ENCODE measurements at places on chromosomes 11 and 22. TPM values are rescaled to one million over a fixed set of nuclear protein-coding genes. Genes with fewer than 3 reads are reported as not detected.

MS4A15 gene
- total RNA-seq: not detected

CD3G gene
- total RNA-seq: not detected

PHETA2 gene
- not detected for total RNA-seq

PLAAT2 gene
- total RNA-seq: not detected

DNA sequence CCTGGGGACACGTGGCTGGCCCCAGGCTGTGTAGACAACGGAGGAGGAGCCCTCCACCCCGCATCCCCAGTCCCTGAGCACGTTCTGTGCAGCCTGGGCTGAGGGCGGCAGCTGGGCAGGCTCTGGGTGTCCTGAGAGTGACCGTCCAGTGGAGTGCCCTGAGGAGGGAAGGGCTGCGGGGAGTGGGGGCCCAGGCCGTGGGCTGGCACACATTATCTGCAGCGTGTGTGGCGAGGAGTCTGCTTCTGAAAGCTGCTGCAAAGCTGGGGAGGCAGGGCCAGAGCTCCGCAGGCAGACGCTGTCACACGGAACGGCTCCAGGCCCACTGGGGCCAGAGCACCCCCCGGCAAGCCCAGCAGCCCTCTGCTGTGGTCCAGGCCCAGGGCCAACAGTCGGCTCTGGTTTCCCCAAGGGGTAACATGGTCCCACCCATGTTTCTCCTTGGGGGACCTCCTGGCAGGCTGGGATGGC is 835 bp upstream of the ANO9 start:
- peaks cover 16% of the 10 kb centered on the region for H3K4me1 ChIP-seq
- no peaks in the 10 kb centered on the region for H3K27me3 ChIP-seq

DNA sequence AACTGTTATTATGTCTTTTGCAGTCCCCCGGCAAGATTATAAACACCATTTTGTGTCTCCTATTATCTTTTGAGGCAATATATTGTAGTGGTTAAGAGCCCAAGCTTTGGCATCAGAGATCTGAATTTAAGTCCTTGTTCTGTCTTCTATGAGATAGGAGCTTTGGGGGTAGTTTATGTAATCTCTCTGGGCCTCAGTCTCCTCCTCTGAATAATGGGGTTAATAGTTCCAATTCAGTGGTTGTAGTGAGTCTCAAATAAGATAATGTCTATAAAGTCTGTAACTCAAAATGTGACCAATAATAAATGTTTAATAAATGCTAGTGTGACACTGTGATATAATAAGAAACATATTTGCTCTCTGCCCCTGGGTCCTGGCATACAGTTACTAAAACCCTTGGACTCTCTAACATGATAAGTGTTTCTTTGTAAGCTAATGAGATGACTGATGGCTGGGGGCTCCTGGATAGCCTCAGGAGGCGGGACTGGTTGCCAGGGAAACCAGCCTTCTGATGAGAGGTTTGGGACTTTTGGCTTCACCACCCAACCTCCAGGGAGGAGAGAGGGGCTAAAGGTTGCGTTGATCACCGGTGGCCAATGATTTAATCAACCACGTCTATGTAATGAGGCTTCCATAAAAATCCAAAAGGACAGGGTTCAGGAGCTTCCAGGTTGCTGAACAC is 183.4 kb upstream of the MTMR2 start:
- no peaks in the 10 kb centered on the region for H3K36me3 ChIP-seq
- H3K4me1 ChIP-seq: peaks cover 52% of the 10 kb centered on the region
- no peak for DNase-seq
- no peaks in the 10 kb centered on the region for H3K27me3 ChIP-seq
- H3K4me3 ChIP-seq: no peak overlapping the region
- no peak overlapping the region for H3K27ac ChIP-seq

DNA sequence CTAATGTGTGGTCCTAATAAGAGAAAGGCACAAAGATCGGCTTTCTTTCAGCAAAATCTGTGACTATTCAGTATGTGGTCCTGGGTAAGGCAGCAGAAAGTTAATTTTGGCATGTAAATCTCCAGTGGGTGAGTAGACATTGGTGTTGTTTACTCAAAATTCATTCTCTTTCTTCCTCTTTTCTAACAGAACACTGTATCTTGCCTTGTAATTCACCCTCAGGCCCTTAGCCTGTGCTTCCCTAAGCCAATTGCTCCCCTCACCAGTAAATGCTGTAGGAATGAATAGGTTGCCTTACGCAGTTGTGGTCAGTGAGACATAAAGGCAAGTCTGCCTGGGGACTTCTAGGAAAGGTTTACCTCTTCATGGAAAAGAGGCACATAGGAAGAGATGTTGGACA is 49.9 kb upstream of the PDE3B start:
- DNase-seq: no peak
- H3K4me3 ChIP-seq: no peak overlapping the region
- H3K27ac ChIP-seq: no peak overlapping the region
- H3K27me3 ChIP-seq: peaks cover 2% of the 10 kb centered on the region
- H3K36me3 ChIP-seq: no peaks in the 10 kb centered on the region

DNA sequence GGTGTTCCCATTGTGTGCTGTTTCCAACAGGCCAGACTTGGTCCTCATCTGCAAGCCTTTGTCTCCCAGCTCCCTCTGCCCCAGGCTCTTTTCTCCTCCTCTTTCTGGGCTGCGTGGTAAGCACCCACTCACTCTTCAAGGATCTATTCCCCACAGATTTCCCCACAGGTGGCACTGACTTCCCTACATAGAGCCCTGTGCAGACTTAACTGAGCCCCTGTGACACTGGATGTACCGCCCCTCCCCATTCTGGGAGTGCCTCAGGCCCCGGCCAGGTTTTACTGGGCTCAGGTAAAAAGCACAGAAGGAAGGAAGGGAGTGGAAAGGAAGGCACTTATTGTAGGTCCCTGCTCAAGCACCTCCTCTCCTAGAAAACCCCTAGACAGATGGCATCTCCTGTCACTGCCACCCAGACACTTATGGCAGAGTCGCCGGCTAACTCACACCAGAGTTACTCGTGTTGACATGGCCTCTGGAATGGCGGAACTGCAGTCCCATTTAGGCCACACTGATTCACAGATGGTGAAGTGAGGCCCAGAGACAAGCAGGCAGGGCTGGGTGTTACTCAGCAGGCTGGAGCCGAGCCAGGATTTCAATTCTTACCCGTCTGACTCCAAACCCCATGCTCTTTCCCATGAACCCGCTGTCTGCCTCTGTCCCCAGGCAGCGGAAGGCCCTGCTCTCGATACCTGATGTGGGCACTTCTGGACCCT is 47.2 kb downstream of the LRRC32 start:
- H3K27me3 ChIP-seq: no peaks in the 10 kb centered on the region
- H3K27ac ChIP-seq: no peak overlapping the region
- no peak for DNase-seq
- peaks cover 9% of the 10 kb centered on the region for H3K4me1 ChIP-seq

GRCh38 chr22:19693581-19693980 is 20.7 kb upstream of the SEPTIN5 start:
- H3K4me1 ChIP-seq: peaks cover 17% of the 10 kb centered on the region
- H3K4me3 ChIP-seq: no peak overlapping the region
- DNase-seq: no peak
- H3K36me3 ChIP-seq: no peaks in the 10 kb centered on the region
- H3K27ac ChIP-seq: no peak overlapping the region

GRCh38 chr11:126776119-126776518 is 224.5 kb downstream of the KIRREL3 start:
- H3K4me3 ChIP-seq: no peak overlapping the region
- no peak overlapping the region for H3K27ac ChIP-seq
- no peaks in the 10 kb centered on the region for H3K36me3 ChIP-seq
- no peaks in the 10 kb centered on the region for H3K27me3 ChIP-seq
- no peak for DNase-seq
- no peaks in the 10 kb centered on the region for H3K4me1 ChIP-seq

DNA sequence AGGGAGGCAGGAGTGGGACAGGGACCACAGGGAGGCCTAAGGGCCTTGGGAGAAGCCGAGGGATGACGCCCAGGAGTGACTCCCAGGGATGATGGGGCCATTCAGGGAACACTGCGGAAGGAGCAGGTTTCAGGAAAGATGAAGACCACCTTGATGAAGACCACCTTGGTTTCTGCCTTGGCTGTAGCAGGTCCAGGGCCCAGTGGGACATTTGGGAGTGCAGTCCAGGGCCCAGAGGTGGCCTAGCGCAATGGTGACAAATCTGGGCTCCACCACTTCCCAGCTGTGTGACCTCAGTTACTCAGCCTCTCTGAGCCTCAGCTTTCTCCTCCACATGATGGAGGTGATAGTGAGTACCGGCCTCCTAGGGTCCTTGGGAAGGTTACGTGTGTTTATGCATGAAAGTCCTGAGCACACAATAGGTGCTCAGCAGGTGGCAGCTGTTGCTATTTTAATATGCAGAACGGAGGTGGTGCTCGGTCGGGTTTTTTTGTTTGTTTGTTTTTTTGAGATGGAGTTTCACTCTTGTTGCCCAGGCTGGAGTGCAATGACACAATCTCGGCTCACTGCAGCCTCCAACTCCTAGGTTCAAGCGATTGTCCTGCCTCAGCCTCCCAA is 770 bp downstream of the TSGA10IP start:
- H3K36me3 ChIP-seq: no peaks in the 10 kb centered on the region
- H3K4me1 ChIP-seq: peaks cover 3% of the 10 kb centered on the region
